Airway epithelial cell (primary cell): ENCODE measurements at places on chromosomes 7 and 10. TPM values are rescaled to one million over a fixed set of nuclear protein-coding genes. Genes with fewer than 3 reads are reported as not detected.

Gene IGF2BP3
- 22.0 and 28.0 TPM in 2 replicates for total RNA-seq

Gene CAMK2B
- 0.14 TPM in 1 of 2 replicates, not detected in the other for total RNA-seq

Gene PPP1R9A
- total RNA-seq, result 0.19 and 0.42 TPM in 2 replicates

Gene SPDYE2B
- total RNA-seq, result not detected in 2 replicates

Gene HABP2
- not detected in 2 replicates for total RNA-seq

Gene C10orf53
- total RNA-seq, result not detected in 2 replicates

Gene ANKRD30A
- total RNA-seq, result not detected in 2 replicates

Gene BAZ1B
- total RNA-seq, result 32.7 and 34.7 TPM in 2 replicates

Gene MACC1
- 16.3 and 16.7 TPM in 2 replicates for total RNA-seq

Gene TMEM213
- not detected in 2 replicates for total RNA-seq

Gene TFPI2
- total RNA-seq, result 80.9 and 98.0 TPM in 2 replicates

Gene CALML5
- 36.7 and 51.7 TPM in 2 replicates for total RNA-seq

Gene LRRC18
- total RNA-seq, result not detected in 2 replicates

Gene LBX1
- not detected in 2 replicates for total RNA-seq

Gene CHAT
- total RNA-seq, result not detected in 2 replicates

Gene SPDYE9
- total RNA-seq, result not detected in 2 replicates

Gene GNAT3
- not detected in 2 replicates for total RNA-seq

Gene ABCB1
- total RNA-seq, result not detected in 2 replicates

Gene NFKB2
- 24.2 and 29.1 TPM in 2 replicates for total RNA-seq

Gene FKBP6
- not detected in 2 replicates for total RNA-seq

Gene PLAU
- total RNA-seq, result 167 and 177 TPM in 2 replicates

Gene UPK3B
- 1.6 and 3.0 TPM in 2 replicates for total RNA-seq

Gene LAMB4
- 0.07 and 0.09 TPM in 2 replicates for total RNA-seq

Gene SLK
- 51.1 and 56.5 TPM in 2 replicates for total RNA-seq

Gene ST8SIA6
- total RNA-seq, result not detected in 2 replicates

Gene SEMA3D
- 0.05 and 0.49 TPM in 2 replicates for total RNA-seq

Gene CYP3A5
- 1.9 and 3.0 TPM in 2 replicates for total RNA-seq

Gene PLPP4
- total RNA-seq, result not detected in 2 replicates

Gene C10orf143
- 0.60 and 0.71 TPM in 2 replicates for total RNA-seq

Gene IFRD1
- 15.9 and 20.0 TPM in 2 replicates for total RNA-seq

Gene EVX1
- not detected in 2 replicates for total RNA-seq

Gene DEPP1
- 0.70 and 2.6 TPM in 2 replicates for total RNA-seq

Gene SPDYE16
- 0.05 TPM in 1 of 2 replicates, not detected in the other for total RNA-seq
